ENCODE measurements at places on chromosomes 13 and 19.

DNA sequence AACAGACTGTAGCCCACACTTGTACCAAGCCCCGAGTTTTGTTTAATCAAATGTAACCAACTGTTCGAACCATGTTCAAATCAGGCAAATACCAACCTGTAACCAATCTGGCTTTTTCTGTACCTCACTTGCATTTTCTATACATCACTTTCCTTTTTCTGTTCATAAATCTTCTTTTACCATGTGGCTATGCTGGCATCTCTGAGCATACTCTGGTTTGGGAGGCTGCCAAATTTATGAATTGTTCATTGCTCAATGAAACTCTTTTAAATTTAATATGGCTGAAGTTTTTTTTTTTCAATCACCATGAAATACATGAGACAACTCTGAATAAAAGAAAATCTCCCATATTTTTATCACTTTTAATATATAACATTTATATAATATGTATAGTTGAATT is 256.1 kb downstream of the SLITRK6 start:
- no peak for DNase-seq

DNA sequence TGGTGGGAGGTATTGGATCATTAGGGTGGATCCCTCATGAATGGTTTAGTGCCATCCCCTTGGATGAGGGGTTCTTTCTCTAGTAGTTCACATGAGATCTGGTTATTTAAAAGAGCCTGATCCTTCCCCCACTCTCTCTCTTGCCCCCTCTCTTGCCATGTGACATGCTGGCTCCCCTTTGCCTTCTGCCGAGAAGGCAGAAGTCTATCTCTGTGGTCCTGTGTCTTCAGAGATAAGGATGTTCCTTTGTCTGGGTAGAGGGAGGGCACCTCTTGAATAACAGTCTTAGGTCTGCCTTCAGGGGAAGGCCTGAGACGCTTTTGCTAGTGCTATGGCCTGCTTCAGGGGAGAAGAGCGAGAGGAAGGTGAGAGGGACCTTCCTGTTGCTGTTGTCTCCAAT is 2.0 kb upstream of the ZDHHC20 start:
- no peak for DNase-seq

DNA sequence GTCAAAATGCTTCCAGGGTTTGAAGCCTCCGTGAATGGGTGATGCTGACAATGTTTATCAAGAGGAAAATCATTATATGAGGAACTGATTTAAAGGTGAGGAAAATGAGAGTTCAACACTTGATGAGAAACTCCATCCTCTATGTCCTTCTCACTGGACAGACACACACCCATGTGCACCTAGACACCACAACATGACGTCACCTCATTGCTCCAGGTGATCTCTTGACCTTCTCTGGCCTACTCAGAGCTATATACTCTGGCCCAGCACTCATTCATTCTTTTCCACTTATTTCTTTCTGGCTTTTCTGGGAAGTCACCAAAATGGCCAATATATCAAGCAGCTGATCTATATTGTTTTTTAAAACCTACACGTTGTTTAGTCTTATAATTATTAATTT is 778.7 kb upstream of the PCDH20 start:
- no peak for DNase-seq

GRCh38 chr19:4678881-4679790 is 9.0 kb upstream of the MYDGF start:
- no peak for DNase-seq

DNA sequence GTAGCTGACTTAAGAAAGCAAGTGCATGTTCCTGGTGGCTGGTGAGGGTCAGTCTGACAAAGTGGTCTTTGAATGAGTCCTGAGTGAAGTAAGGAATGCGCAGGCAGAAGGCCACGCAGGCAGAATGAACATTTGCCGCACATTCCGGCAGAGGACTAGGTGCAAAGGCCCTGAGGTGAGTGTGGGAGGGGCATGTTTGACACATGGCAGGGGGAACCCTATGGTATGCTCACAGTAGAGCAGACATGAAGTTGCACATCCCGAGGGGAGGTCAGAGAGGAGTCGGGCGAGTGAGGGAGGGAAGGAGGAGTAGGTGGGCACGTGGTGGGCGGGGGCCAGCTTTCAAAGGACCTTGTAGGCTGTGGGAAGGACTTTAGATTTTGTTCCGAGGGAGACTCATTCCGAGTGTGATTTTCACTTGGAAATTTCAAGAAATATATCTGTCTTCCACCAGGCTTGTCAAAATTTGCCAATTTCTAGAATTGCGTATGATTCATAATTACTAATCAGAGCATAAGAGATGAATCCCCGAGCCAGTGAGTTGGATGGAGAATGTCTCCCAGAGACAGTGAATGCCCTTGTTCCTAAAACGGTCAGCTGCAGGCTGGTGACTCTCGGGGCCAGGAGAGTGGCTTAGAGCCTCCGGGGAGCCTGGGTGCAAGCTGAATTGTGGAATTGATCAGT is 40.3 kb downstream of the ERICH6B start:
- DNase-seq: no peak

GRCh38 chr13:102678339-102679107 is 16.3 kb downstream of the METTL21C start:
- DNase-seq: no peak

GRCh38 chr19:15315101-15315500 is 17.2 kb downstream of the BRD4 start:
- DNase-seq: no peak

DNA sequence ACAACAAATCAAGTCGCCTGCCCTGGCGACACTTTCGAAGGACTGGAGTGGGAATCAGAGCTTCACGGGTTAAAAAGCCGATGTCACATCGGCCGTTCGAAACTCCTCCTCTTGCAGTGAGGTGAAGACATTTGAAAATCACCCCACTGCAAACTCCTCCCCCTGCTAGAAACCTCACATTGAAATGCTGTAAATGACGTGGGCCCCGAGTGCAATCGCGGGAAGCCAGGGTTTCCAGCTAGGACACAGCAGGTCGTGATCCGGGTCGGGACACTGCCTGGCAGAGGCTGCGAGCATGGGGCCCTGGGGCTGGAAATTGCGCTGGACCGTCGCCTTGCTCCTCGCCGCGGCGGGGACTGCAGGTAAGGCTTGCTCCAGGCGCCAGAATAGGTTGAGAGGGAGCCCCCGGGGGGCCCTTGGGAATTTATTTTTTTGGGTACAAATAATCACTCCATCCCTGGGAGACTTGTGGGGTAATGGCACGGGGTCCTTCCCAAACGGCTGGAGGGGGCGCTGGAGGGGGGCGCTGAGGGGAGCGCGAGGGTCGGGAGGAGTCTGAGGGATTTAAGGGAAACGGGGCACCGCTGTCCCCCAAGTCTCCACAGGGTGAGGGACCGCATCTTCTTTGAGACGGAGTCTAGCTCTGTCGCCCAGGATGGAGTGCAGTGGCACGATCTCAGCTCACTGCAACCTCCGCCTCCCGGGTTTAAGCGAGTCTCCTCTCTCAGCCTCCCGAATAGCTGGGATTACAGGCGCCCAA is at the start of gene LDLR:
LDLR (plus strand) TSS at position 210 of the 760 bp plus-strand sequence; CDS start at position 296, 86 bp downstream.
- peak; percentile 79 for DNase-seq

- DNase-seq: no peak
These were observed 9.8 kb downstream of the SIGLEC10 start for GRCh38 chr19:51407511-51408131.

DNA sequence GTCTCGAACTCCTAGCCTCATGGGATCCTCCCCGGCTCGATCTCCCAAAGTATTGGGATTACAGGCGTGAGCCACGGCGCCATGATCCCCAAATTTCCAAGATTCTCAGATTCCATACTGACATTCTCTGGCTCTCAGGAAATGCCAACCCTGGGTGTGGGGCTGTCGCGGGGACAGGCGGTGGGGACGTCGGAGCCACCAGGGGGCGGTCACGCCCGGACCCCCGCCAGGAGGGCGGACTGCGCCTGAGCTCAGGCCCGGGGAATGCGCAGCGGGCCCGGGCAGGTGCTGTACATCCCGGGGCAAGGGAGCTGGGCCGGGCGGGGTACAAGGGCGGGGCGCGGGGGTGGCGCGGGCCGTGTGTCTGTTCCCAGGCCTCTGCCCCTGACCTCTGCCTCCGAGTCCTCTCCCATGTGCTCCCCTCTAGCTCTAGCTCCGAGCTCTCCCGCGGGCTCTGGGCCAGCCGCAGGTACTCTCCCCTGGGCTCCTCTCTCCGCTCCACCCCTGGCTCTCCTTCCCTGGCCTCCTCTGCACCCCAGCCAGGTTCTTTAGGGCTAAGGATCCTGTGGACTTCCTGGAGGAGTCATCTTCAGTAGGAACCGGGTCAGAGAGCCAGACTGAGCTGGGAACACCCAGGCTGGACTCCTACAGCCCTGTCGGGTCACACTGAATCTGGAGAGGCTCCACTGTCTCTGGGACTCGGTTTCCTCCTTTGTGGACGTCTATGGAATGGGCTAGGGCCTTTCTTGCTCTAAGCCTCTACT is 2.4 kb downstream of the PPP1R13L start:
- DNase-seq: no peak

DNA sequence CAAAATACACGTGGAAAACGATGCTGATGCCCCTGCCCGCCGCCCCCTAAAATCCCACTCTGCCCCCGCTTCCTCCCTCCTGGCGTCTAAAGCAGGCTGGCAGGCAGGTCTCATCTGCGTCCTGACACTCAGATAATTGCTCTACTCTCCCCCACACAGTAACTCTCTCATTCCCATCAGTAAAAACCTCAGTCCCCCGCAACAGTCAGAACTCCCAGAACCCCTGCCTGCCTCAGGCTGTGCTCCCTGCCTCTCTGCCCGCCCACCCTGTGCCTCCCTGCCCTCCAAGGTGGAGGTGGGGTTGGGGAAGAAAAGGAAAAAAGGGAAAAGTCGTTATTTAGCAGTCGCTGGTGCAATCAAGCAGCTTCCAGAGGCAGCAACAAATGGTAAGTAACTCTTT is 473.7 kb downstream of the EFNB2 start:
- DNase-seq: no peak

GRCh38 chr19:3132971-3133792 is 2.7 kb upstream of the GNA15 start:
- DNase-seq: no peak

GRCh38 chr19:609004-609346 is 19.3 kb downstream of the HCN2 start:
- no peak for DNase-seq

DNA sequence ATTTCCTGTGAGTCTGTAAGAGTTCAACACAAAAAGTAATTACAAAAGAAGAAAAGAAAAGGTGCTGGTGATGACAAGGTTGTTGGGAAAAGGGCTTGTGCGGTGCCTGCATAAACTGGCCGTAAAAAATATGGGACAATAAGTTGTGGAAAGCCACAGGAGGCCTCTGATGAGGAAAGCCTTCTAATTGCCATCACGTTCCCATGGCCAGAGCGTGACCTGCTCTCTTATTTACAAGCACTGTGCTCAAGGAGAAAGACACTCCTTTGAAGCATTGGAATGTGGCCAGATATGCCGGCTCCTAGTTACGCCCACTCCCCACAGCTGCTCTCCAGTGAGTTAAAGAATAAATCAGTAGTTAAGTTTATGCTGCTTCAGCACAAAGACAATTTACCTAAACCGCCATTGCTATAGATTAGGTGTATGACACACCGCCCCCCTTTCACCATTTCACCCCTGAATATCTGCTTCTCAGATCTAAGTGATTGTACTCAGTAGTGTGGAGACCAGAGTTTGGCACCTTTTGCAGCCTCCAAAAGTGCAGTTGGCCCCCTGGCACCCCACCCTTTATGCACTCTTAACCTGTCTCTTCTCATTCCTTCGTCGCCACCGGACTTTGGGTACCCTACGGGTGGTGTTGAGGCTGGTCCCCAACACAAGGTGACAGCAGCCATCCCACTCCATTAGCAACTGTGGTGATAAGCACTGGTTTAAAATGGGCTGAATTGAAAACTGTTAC is 8.1 kb upstream of the PGLYRP1 start:
- no peak for DNase-seq

DNA sequence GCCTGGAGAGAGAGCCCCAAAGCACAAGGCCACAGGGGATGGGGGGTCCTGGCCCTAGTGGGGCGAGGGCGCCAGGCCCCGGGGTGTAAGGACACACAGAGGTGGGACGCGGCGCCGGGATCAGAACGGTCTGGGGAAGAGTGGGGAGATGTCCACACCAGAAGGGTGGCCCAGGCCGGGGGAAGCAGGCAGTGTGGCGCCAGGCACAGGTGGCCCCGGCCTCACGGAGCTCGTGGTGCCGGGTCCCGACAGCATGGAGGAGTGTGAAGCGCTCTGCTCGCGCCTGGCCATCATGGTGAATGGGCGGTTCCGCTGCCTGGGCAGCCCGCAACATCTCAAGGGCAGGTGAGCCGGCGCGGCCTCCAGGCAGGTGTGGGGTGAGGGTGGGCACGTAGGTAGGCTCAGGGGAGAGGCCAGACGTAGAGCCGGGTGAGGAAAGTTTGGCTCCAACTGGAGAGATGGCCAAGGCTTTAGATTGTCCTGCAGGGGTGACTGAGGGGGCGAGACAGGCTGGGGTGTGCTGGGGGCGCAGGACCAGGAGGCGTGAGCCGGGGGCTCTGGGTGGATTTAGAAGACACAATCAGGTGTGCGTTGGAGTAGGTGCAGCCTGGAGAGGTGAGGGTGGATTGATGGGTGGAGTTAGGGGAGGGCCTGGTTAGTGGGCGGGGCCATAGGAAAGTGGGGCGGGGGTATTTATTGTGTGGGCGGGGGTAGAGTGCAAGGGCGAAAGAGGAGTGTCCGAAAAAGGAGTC is 2.9 kb upstream of the ARHGAP45 start:
- DNase-seq: no peak

- peak; percentile 58 for DNase-seq
These were observed 280.1 kb upstream of the TMTC4 start for GRCh38 chr13:100954430-100955305.

GRCh38 chr13:102495663-102496062 is 93.8 kb upstream of the FGF14 start:
- DNase-seq: no peak

DNA sequence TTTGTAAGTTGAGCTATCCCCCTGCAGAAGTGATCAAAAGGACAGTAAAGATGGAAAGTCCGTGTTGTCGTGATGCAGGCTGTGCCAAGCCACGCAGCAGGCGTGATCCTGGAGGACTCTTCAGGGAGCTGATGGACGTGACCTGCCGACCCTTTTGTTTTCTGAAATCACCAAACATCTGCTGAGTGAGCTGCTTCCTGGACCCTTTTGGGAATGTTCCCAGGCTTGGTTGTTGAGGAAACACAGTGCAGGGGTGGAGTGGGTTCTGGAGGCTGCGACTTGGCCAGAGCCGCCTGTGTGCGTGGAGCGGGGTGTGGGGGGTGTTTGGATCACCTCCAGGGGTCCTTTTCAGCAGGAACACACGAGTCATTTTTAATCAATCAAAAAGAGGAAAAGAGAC is 15.4 kb upstream of the CPAMD8 start:
- no peak for DNase-seq

DNA sequence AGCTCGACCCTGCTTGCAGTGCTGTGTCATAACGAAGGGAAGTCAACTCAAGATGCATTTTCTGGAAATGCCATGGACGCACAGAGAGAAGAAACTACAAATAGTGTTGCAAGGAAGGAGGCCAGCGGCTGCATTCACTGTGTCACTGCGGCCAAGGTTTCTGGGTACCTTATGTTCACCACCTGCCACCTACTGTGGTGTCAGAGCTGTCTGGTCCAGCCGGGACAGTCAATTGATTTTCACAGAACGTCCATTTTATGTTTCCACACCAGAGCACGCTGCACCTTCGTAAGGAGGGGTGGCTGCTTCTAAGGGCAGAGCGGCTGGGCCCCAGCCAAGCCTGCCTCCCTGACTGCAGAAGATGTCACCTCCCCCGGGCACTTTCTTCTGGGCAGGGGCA is 17.7 kb downstream of the TSHZ3 start:
- DNase-seq: no peak
